ENCODE measurements at places on chromosomes 16 and 17.
A peak's percentile ranks its signal among the peaks of the same experiment; 100 is the strongest.

- DNase-seq: peak; percentile 64
Observed at GRCh38 chr17:13030459-13031300, 12.9 kb upstream of the ELAC2 start.

DNA sequence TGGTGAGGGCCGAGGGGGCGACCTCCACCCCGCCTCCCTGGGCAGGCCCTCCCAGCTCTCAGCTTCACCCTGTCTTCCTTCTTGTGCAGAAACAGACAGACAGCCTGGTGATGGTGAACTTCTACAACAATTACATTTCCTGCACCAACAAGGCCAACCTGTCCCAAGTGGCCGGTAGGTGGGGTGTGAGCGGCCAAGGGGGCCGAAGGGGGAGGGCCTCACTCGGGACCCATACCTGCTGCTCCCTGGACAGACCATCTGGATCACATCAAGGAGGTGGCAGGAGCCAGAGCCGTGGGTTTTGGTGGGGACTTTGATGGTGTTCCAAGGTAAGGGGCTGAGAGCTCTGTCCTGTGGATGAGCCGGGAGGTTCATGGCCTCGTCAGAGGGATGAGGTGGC, 20.1 kb downstream of the CHMP1A start:
- no peak for DNase-seq

DNA sequence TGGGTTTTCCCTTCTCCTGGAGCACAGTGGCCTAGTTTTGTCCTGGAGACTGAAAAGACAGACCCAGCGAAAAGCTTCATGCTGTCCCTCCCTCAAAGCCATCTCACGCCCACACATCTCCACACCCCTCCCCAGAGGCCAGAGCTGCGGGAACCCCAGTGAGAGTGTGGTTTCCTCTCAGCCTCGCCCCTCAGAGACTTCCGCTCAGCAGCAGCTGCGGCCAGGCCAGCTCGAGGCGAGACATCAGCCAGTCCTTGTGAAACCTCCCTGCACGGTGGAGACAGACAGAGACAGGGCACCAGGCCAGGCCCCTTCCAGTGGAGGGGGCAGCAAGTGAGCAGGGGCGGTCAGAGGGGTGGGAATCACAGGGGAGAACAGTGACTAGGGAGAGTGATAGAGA, 77.0 kb upstream of the TNRC6C start:
- no peak for DNase-seq

DNA sequence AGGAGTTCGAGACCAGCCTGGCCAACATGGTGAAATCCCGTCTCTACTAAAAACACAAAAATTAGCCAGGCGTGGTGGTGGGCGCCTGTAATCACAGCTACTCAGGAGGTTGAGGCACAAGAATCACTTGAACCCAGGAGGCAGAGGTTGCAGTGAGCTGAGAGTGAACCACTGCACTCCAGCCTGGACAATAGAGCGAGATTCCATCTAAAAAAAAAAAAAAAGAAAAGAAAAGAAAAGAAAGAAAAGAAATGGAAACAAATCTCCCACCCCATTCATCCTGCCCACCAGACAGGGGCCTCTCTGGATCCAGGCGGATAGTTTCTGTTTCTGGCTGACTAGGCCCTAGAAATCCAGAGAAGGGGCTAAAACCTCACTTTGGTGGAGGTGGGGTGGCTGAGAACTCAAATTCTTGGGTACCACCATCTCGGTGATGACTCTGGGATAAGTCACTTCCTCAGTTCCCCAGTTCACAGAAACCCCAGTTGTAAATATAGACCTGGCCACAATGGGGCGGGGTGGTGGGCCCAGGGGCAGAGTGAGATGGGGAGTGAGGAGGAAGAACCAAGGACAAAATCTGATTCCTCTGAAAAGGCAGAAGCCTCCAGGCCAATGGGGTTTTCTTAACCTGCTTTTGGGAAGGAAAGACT, 22.2 kb downstream of the SOCS1 start:
- DNase-seq: peak; percentile 52

GRCh38 chr17:80220054-80220735, at the start of the genes SGSH and SLC26A11:
TSS of gene SGSH (minus strand) at chr17:80220333. CDS start at chr17:80220313, 20 bp downstream.
TSS of gene SLC26A11 (plus strand) at chr17:80220427. CDS start at chr17:80221561, 1,134 bp downstream.
- peak; percentile 93 for DNase-seq

DNA sequence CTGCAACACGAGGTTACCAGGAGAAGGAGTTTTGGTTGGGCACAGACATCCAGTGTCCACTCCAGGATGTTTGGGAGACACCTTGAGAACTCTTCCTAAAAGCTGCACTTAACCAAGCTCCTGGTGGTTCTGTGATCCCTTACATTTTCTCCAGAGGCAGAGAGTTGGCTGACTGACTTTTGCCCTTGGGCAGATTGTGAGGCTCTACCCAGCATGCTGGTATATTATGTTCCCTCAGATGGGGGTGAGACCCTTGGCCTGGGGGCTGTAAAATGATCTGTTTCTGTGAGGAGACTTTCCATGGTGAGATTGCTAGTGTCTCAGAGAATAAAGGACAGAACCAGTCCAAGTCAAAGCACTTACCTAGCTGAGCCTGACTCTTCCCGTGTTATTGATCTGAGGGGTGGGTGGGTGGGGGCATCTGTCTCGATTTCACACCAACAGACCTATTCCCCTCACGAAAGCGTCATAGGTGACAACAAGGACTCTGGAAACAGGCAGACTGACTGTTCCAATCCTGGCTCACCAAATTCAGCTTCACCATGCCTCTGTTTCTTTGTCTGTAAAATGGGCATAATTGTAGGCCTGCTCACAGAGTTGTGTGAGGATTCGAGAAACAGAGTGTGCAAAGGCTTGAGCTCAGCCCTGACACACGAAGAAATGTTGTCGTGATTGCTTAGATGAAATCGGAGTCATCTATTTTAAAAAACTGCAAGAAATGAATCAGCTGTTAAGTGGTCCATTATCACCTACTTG, 12.2 kb downstream of the USB1 start:
- no peak for DNase-seq

GRCh38 chr17:7419819-7420610, at the start of gene SPEM1:
TSS of gene SPEM1 (plus strand) at chr17:7420324. CDS start at chr17:7420385, 61 bp downstream.
- DNase-seq: no peak

- peak; percentile 92 for DNase-seq
Observed at GRCh38 chr17:58630883-58631522, 60.8 kb downstream of the TEX14 start.

DNA sequence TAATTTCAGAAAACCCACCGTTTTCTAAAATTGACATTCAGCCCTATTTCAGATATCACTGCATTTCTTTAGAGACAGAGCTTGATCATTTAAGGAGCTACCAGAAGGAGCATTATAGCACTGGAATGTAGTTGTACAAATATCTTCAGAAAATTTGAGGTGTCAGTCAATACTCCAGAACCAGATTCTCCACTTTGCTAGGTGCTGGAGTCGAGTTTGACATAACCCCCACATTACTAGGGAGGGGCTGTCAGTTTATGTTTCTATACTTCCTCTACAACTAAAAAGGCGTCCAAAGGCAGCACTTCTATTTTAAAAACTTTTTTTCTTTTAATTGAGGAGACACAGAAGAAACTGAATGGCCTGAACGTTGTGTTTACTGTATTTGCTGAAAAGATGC, 892 bp upstream of the KIAA0513 start:
- DNase-seq: no peak

DNA sequence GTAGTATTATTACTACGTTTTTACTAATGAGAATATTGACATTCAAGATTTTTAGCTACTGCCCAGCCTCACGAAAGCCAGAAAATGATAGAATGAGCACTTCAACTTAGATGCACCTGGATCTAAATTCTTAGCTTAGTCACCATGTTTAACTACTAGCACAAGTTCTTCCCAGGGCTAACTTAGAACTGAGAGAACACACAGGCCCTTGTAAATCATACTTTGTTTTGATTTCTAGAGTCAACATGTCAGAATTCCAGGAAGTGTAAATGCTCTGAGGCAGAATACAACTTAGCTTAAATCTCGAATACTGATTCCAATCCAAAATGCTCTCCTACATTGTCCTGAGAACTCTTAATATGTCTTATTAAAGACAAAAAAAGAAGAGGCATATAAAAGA, 6.8 kb upstream of the ACSM1 start:
- DNase-seq: no peak

DNA sequence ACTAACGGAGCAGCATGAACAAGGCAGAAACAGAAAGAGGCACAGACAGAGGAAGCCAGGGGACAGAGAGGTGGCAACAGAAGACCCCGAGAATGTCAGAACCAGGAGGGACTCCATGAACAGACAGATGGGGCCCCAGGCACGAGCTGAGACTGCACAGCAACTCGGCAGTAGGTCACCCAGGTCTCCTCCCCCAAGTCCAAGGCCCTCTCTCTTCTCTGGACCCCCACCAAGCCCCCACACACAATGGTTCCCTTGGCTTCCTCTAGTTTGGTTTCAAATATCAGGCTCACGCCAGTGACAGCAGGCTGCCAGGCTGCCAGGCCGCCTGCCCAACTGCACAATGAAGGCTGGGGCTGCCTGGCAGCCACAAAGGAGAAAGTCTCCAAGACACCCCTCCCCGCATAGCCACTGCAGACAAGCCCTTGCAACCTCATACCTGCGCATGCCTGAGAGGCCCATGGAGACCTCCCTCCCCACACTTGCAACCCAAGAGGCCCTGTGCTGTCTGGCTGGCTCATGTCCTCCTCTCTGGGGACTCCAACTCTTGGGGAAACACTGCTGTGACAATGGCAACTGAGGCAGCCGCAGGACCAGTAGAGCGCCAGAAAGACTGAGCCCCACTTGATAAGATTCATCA, 54.8 kb downstream of the PIMREG start:
- DNase-seq: no peak

DNA sequence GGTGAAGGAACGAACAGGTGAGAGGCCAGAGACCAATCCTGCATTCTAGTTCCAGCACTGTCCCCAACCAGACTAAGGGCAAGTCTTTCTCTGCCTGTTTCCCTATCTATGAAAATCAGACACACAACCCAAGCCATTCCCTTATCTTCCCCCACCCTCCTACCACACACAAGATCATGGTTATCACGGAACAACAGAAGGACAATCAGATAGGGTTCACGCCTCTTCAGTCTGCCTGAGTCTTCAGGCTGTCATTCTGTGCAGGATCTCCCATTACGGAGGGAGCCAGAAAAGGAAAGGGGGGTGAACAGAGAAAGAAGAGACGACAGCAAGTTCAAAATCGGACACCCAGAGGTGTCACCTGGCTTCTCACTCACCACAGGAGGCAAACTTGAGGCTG, 11.1 kb downstream of the TLE7 start:
- no peak for DNase-seq

DNA sequence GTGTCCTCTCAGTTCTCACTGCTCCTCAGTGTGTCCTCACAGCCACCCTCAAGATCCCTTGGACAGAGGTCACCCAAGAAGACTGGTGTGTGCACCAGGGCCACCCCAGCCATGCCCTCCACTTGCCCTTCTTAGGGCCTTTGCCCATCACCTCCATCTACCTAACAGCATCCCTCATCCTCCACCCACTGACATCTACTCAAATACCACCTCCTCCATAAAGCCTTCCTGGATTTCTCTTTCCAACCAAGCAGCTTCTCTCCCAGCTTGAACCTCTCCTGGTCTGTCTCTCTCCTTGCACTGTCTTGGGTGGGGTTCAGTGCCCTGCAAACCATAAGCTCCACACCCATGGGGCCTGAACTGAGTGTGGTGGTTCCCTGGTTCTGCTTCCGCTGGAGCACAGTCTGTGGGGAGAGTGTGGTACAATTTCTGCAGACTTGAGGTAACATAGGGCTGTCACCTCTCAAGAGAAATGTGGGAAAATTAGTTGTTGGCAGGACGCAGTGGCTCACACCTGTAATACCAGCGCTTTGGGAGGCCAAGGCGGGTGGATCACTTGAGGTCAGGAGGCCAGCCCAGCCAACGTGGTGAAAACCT, 14.4 kb downstream of the KATNB1 start:
- no peak for DNase-seq

- no peak for DNase-seq
Observed at GRCh38 chr17:82316651-82317393, 586 bp downstream of the CD7 start.

DNA sequence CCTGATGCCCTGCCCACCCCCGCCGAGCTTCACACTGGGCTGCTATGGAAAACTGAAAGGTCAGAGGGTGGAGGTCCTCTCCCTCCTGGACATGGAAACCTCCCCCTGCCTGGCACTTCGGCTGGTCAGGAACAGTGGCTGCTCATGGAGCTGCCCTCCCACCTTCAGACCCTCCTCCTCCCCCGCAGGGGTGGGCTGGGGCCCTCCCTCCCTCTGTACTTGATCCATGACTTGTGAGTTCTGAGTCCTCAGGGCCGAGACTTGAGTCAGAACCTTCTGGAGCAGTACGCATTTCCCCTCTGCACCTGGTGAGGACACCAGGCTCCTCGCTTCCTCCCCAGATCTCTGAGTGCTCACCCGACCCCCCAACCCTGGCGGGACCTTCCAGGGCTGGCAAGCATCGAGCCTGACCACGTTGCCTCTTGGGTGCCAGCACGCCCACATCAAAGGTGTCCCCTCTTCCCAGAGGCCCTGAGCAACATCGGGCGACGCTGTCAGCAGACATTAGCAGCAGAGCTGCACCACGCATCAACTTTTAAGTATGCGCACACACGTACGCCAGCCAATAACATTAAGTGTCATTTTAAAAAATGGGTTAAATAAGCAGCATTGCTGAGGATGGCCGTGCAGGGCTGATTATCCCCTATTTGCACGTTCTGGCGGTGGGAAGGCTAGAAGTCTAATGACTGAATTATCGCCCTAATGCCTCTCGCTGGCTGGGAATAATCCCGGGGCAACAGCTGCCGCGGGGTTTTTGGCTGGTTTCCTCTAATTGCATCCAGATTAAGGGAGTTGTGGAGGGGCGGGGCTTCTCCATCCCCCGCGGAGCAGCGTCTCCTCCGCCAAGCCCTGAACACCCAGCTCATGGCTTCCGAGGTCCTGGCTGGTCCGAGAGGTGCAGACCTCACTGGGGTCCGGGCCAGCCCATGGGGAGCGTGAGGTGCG, 98.0 kb downstream of the TBC1D16 start:
- no peak for DNase-seq

- no peak for DNase-seq
Observed at GRCh38 chr16:89090669-89091426, 2.8 kb upstream of the ACSF3 start.

- no peak for DNase-seq
Observed at GRCh38 chr17:29046473-29046839, 3.5 kb downstream of the PIPOX start.

DNA sequence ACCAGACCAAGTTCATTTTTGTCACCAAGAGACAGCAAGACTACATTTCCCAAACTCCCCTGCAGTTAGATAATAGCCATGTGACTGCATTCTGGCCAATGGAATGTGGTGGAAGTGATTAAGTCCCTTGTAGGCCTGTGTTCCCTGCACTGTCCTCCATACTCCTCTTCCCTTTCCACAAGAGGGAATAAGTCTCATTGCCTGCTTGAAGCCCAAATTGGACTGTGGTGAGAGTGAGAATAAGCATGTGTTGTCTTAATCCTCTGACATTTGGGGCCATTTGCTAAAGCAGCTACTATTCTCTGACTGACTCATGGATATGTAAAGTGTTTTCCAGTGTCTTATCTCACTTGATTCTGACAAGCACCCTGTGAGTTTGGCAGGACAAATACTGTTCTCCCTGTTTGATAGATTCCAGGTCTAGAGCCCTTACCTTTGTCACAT, 20.7 kb downstream of the PIK3R6 start:
- peak; percentile 75 for DNase-seq

- peak; percentile 93 for DNase-seq
Observed at GRCh38 chr16:30984669-30985400, at the start of gene HSD3B7. TSS of gene HSD3B7 (plus strand) at chr16:30985207. CDS start at chr16:30985659, 452 bp downstream.

- DNase-seq: no peak
Observed at GRCh38 chr17:6587310-6587709, 31.0 kb upstream of the PITPNM3 start.

GRCh38 chr17:45282683-45283644, 21.1 kb upstream of the SPATA32 start:
- DNase-seq: no peak

GRCh38 chr16:2843526-2843925, 13.4 kb downstream of the ZG16B start:
- DNase-seq: no peak
